ENCODE measurements at places on chromosomes 1 and 21.

- no peak for DNase-seq
Measured at GRCh38 chr1:198079432-198079951, 77.3 kb upstream of the NEK7 start.

GRCh38 chr1:17186216-17186909 is 18.6 kb upstream of the PADI1 start:
- DNase-seq, result no peak

- DNase-seq, result peak; percentile 1
Measured at GRCh38 chr1:14778898-14779865, 180.7 kb downstream of the KAZN start.

GRCh38 chr1:111907321-111907720 is 82.1 kb downstream of the KCND3 start:
- DNase-seq, result no peak

GRCh38 chr1:217605390-217605789 is 25.5 kb downstream of the GPATCH2 start:
- no peak for DNase-seq

DNA sequence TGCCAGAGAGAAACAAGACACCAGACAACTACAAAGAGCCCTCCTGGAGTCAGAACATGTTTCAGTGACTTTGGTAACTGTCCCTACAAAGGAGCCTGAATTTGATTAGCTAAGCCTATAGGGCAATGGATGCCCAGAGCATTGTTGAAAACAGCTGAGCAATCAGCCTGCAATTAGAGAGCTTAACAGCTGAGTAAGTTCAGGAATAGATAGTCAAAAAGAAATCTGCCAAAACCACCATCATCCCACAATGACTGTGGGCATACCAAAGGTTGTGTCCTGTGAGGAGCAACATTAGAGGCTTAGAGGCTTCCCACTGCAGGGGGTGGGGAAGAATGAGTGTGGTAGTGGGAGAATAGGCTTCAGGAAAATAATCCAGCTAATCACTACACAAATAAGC is 32.1 kb downstream of the SH3BP5L start:
- no peak for DNase-seq

DNA sequence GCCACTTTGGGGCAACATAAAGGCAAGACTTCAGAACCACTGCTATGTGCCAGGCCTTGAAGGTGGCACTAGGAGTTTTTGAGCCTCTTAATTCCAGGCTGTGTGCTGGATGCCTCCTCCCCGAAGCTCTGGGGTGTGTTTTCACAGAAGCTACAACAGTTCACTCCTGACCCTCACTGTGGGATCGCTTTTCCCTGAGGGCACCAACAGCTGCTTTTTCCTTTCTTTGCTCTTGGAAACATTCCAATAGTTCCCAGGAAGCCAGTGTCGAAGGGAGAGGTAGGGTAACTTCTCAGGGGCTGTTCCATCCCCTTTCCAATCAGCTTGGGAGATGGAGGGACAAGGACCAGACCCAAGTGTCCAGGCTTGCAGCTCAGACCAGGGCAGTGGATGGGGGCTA is 153.4 kb downstream of the C1orf94 start:
- no peak for DNase-seq

DNA sequence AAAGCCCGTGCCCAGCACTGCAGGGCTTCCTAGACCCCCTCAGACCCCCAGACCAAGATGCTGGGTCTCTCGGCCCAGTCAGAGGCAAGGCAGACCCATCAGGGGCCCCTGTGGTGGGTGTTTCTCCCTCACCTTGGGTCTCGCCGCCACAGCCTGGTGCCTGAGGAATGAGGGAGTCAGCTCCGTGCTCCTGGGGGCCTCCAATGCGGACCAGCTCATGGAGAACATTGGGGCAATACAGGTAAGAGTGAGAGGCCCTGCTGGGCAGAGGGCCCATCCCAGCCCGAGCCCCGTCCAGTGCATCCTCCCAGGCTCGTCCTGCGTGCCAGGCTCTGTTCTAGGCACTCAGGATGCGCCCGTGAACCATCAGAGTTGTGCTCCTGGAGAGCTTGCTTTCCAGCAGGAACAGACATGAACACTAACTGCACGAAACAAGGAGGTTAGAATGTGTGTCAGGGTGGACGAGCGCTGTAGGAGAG is 51.5 kb downstream of the KCNAB2 start:
- no peak for DNase-seq

GRCh38 chr1:181347495-181348390 is 135.6 kb upstream of the CACNA1E start:
- DNase-seq, result no peak

DNA sequence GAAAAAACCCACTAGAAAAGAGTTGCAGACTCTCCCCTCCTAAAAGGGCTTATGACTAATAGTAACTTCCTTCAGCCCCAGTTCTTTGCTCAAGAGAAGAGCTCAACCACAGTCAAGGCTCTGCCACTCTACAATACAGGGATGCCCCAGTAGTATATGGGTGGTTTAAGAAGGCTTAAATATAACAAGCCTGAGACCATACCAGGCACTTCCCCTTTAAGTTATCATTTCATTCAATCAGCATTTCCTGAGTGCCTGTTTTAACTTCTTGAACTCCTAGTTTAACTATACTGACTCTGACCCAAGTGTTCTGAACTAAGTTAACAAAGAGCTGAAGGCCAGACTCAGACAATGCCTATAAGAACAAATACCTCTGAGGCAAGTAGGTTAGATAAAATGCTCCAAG is 19.8 kb downstream of the PRPF38A start:
- no peak for DNase-seq

DNA sequence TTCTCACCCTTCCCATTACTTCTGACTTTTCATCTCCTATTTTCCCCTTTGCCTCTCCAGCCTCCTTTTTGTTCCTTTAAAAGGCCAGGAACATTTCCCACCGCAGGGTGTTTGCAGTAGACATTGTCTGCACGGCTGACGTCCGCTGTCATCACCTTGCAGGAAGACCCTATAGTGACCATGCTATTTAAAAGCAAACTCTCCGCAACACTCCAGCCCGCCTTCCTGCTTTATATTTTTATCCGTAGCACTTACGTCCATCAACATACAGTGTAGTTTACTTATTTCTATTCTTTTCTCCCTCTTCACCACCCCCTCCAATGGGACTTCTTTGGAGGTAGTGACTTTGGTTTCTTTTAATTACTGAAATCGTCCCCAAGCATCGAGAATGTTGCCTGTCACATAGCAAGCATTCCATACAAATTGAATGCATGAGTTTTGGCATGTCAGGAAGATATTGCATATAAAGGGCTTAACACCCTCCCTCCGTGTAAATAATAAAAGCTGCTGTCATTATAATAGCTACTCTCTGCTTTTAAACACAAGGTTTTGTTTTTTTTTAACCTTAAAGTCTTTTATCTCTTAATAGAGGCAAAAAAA is 19.8 kb downstream of the SLC25A33 start:
- DNase-seq, result no peak

- no peak for DNase-seq
Measured at GRCh38 chr1:2956576-2956975, 64.7 kb upstream of the ACTRT2 start.

DNA sequence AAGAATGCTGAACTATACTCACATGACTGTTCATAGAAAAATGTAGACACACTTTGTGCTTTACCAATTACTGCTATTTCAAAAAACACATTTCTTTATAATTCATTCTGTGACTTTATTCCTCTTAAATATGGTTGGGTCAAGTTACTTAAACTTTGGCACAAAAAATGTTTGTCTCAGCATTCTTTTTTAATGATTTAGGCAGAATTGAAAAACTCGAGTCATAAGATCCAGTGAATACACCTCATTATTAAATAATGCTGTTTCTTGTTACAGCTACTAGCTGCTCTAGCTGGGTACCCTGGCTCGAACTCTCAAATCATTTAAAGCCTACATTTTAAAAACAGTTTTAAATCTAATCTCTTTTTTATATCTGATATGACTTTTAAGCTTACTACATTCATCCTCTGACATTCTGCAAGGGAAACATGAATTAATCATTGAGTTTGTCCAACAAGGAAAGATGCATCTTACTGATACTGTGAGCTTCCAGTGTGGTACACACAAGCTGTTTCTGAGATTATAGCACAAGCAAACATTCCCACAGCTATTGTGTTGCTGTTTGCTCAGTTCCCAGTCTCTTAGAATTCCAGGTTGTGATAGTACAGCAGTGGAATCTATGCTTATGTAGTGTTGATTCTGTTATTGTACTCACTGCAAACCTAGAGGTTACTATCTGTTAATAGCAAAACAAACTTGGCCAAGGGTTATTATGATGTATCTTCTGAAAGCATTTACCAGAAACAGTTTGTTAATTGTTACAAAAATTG is 746.5 kb downstream of the USP25 start:
- DNase-seq, result peak; percentile 7

DNA sequence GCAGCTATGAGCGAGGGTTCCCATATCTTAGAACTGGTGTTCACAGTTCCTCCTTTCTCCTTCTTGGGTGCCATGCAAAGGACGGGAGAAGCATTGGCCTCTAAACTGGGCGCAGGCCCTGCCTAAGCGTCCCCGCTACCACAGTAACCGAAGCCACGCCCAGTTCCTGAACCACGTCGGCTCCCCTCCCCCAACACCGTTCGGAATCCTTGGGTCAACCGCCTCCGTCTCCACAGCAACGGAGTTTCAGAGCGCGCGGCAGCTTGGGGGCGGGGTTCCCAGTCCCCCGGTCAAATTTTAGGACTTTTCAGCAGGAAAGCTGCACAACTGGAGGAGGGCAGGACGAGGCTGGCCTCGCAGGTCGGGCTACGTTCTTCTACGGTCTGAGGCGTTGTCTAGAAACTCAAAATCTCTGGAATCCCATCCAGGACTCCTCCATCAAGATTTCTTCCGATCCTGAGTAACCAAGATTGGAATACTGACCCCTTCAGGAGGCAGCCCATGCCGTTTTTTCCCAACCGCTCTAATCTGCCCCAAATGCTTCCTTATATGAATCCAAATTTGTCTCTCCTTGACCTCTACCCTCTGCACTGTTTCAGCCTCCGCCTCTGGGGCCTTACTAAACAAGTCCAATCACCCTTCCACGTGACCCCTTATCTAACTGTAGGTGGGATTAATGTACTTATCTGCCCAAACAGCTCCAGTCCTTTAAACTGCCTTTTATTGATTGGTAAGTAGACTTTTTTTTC is at the start of gene SPAG17:
Gene SPAG17, minus strand, starts transcription at position 145 of the 749 bp plus-strand sequence. Its CDS starts 71 bp downstream, at position 74.
- peak; percentile 75 for DNase-seq

DNA sequence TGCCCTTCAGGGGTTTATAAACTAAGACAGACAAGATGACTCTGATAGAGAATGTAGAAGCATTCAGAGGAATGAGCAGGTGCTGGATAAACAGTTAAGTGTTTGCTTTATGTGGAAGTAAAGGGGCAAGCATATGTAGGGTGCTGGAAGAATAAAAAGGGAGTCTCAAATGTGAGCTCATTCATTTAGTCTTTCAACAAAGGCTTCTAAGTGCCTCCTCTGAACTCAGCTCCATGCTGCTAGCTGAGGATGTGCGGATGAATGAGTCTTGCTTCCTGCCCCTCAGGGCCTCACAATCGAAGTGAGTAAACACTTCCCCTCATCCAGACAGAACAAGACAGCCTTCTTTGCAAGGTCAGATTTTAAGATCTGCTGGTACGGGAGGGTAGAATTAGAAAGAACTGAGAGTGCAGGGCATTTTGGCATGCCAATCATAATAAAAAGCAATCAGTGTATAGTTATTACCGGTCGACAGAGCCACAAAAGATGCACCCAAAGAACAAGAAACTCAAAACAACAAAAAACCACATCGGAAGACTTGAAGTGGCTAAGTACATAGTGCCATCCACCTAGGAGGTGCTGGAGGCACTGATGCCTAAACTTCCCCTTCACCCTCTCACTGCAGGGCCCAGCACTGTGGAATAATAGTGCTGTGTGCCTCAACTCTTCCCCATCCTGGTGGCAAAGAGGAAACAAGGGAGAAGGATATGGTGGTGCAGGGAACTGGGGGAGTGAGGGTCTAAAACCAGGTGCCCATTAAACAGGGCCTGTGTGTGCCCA is 69.8 kb downstream of the TNR start:
- DNase-seq, result no peak

DNA sequence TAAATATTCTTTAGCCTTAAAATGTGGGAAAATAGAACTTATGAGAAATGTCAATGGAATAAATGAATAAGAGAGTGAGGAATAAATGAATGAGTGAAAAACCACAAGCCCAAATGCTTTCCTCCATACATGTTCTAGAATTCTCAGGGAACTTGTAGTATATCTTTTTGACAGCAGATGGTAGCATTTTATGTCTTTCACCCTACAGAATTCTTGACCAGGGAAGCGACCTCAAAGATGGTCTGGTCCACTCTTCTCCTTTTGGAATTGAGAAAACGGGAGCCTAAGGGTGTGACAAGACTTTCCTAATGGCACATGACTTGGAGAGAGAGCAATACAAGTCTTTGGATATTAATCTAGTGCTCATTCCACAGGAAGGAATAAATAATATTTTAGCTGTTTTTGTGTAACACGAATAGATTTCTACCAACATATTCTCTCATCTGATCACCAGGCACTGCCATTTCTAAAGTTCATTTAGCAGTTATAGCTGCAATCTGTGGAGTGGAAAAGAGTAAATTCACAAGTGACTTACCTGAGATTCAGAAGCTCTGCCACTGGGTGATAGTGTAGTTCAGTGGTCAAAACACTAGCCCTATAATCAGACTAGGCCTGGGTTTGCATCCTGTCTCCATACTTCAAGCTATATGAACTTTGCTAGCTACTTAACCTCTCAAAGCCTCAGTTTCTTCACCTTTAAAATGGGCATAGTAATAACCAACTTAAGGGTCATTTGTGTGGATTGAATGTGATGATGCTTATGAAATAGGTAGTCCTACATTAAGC is 15.0 kb upstream of the F5 start:
- DNase-seq, result no peak

All from NCI-H774 (cell line).